Fibroblast of lung (primary cell): ENCODE measurements at places on chromosomes 11 and 22. TPM values are rescaled to one million over a fixed set of nuclear protein-coding genes. Genes with fewer than 3 reads are reported as not detected.

Gene C11orf91
- 0.12 TPM in 1 of 2 replicates, not detected in the other for polyA plus RNA-seq

Gene MFRP
- not detected in 2 replicates for polyA plus RNA-seq

GRCh38 chr22:29213493-29213892 lies 7.8 kb downstream of the EMID1 start:
- no peak for DNase-seq

Gene KRTAP5-1
- not detected in 2 replicates for polyA plus RNA-seq

Gene POU2AF1
- polyA plus RNA-seq: not detected in 2 replicates

Gene SYT9
- polyA plus RNA-seq: not detected in 2 replicates

DNA sequence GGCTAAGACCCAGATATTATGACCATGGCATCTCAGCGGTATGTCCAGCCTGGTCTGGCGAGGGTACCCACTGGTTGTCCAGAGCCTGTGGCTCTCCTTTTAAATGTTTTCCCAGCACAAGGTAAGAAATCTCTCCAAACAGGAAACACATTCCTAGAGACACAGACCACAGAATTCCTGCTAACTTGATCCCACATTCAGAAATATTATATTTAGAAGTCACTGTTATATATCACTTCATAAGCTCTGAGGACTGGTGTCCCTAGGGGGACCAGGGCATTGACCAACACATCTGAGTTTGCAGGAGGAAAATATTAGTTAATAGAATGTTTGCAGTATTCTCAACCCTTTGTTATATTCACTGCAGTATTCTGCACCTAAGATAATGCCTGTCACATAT lies 23.1 kb downstream of the TMPRSS13 start:
- peak; percentile 31 for DNase-seq

- DNase-seq: no peak
Measured at GRCh38 chr11:27187848-27188621, 147.4 kb downstream of the BBOX1 start.

DNA sequence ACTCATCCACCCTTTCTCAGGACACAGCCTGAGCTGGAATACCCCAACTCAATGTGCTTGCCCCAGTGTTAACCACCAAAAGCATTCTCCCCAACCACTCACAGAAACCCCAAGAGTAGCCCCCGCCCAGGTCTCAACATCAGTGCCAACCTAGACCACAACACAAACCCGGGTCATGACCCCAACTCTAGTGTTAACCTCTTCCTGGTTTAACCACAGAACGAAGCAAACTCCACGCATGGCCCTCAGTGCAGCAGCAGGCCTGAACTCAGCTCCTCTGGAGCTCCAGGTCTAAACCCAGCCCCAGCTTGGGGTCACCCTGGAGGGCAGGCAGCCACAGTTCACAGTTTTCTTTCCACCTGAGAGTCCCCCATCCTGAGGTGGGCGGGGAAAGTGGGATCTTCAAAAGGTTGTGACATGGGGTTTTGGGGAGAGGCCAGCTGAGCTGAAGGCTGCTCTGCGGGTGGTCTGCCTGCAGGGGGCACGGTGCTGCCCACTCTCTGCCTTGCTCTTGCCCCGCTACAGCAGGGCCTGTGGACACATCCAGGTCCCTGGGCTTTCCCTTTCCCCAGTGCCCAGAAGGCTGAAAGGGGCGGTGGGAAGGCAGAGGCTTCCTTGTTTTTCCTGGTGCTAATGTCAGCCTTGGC lies 37.9 kb downstream of the NECTIN1 start:
- DNase-seq: no peak

Gene DRICH1
- polyA plus RNA-seq: not detected in 2 replicates

Gene GRK3
- polyA plus RNA-seq: 1.6 and 1.8 TPM in 2 replicates

DNA sequence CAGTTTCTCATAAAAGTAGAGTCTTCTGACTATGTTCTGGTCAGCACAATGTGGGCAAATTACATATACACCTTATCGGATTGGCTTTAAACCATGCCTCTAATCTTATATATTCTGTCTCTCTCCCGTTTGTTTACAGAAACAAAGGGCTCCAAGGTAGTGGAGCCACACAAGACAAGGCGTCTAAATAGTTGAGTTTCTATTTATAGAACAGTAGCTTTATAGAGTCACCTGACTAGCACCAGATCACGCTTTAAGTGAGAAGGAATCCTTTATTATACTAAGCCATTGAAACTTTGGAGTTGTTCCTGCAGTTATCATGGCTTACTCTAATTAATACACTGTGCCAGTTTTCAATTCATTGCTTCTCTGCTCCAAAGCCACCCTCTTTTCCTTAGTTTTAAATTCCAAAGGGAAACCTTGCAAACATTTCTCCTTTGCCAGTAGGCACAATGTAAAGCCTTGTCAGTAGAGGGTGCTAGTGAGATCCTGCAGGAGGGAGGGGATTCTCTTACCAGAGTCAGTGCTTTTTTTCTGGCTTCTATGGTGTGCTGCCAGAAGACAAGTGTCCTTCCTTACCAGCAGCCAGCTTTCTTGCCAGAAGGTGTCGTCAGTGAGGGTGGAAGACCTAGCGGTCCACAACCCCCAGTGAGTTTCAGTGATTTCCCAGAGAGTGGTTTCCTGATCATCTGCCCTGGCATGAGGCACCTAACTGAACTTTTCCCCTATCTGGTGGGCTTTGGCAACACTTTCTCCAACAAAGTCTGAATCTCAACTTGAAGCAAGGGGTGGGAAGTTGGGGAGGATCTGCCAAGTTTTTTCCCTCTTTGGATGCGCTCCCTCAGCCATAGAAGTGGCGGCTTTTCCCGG lies 71.7 kb downstream of the RAB38 start:
- DNase-seq: peak; percentile 67
